ENCODE measurements at places on chromosomes 7 and 10.

GRCh38 chr10:119149157-119149556 lies 16.4 kb downstream of the SFXN4 start:
- no peak for DNase-seq

DNA sequence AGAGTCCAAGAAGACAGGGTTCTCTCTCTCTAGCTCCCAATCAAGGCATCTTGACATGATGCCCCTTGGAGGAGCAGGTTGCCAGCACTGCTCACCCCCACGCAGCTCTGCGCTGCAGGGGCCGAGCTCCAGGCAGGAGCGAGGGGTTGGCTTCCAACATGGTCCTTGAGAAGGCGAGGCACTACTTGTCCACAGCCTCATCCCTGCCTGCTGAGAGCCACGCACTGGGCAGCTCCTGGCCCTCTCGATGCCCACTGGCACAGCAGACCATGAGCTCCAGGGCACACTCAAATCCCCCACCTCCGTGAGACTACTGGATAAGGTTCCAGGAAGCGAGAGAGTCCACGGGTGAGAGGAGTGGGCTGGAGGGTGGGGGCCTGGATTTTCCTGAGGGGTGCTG lies 31.1 kb downstream of the RAMP3 start:
- DNase-seq, result no peak

GRCh38 chr10:104342941-104343411 lies 4.7 kb upstream of the ITPRIP start:
- no peak for DNase-seq

GRCh38 chr7:155441856-155442255 lies 16.1 kb upstream of the EN2 start:
- no peak for DNase-seq

DNA sequence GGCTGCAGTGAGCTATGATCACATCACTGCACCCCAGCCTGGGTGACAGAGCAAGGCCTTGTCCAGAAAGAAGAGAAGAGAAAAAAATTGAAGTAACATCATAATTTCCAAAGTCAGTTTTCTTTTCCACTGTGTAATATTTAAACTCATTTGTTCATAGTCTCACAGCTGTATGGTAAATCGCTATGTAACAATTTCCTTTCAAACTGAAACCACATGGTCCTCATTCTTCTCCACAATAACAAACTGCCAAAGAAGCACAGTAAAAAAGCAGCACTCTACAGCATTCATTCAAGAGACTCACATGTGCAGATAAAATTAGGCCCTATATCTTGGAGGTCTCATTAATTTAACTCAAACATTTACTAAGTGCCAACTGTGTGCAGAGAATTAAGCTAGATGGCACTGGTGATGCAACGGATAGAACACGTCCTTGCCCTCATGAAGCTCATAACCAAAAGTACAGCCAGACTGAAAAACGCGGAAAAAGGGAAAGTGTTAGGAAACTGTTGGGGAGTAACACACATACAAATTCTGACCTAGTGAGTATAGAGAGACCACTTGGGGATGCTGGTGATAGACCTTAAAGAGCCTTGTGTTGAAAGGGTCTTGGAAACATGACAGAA lies 174.0 kb upstream of the KCTD7 start:
- no peak for DNase-seq

DNA sequence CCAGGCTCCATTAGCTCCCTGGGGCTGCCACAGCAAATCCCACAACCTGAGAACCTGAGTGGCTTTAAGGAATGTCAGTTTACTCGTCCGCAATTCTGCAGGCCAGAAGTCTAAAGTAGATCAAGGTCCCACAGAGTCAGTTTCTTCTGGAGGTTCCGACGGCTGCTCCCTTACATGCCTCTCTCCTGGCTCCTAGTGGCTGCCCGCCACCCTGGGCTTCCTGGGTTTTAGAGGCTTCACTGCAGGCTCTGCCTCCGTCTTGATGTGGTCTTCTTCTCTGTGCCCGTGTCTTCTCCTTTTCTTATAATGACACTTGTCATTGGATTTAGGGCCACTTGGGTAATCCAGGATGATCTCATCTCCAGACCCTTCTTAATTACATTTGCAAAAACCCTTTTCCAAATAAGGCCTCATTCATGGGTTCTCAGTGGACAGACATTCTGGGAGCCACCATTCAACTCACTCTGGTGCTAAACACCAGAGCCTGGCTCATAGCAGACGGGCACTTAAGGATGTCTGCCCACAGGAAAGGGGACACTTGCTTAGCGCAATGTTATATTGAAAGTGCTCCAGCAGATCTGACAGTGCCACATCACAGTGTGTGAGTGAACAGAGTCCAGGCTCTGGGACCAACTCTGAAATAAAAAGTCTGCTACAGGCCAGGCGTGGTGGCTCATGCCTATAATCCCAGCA lies 77.6 kb downstream of the VWC2 start:
- no peak for DNase-seq

- DNase-seq, result no peak
These were observed at the start of gene LRRN3 for GRCh38 chr7:111090846-111091245. LRRN3 (plus strand) TSS chr7:111091127; CDS start chr7:111122773, 31,646 bp downstream.

GRCh38 chr10:44961230-44961571 lies 1.6 kb downstream of the RASSF4 start:
- no peak for DNase-seq

- DNase-seq, result no peak
These were observed 83.5 kb downstream of the SEMA3D start for GRCh38 chr7:85103357-85103756.

DNA sequence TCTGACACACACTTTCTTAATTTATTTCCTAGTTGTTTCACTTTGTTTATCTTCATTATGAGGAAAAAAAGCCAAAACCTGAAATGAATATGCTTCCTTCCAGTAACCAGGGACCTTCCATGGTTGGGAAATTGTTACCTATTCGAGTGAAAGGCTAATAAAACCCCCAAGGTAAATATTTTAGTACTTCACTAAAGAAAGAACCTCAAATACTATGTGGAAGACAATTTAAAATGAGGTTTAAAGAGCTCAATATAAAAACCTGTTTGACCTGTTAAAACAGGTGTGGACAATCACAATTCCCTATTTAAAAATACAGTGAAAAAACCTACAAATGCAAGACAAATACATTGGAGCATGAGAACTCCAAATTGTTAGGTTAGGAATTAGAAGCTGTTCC lies 192.6 kb downstream of the CFTR start:
- DNase-seq, result no peak

DNA sequence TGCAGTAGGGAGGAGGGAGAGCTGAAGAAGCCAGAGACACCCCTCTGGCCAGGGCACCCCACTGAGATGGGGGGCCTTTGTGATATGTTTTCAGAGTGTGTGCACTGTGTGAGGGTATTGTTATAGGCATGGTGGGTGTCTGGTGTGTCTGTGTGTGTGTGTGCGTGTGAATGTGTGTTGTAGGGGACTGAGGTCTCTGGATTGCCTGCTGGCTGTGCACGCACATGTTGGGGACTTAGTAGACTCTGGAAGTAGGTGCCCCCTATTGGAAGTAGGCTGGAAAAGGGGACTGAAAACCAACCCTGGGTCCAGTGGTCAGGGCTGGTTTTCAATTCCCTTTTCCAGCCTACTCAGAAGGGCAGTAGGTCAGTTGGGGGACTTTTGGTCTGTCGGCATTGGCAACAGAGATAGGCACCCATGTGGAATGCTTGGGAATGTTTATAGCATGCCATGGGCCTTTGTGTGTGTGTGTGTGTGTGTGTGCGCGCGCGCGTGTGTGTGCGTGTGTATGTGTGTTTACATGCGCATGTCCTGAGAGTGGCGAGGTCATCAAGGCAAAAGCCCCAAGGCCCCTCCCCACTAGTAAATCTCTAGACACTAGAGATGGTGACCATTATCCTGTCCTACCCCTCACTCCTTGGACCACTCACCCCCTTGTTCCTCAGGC lies 78.8 kb downstream of the HIF1AN start:
- no peak for DNase-seq

GRCh38 chr7:98836811-98837629 lies 32.8 kb downstream of the TMEM130 start:
- no peak for DNase-seq

DNA sequence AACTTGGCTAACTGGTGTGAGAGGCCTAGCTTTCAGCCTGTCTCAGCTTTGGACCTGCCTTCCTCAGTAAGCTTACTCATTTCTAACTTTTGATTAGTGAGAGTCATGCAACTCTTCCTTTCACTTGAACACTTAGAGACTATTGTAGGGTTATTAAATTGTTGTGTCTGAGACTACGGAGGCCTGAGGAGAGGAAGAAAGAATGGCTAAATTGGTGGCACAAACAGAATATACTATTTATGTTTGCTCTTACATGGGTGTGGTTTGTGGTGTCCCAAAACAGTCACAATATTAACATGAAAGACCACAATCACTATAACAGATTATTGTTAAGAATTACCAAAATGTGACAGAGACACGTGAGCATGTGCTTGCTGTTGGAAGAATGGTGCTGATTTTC lies 82.1 kb downstream of the TRIM24 start:
- DNase-seq, result no peak

DNA sequence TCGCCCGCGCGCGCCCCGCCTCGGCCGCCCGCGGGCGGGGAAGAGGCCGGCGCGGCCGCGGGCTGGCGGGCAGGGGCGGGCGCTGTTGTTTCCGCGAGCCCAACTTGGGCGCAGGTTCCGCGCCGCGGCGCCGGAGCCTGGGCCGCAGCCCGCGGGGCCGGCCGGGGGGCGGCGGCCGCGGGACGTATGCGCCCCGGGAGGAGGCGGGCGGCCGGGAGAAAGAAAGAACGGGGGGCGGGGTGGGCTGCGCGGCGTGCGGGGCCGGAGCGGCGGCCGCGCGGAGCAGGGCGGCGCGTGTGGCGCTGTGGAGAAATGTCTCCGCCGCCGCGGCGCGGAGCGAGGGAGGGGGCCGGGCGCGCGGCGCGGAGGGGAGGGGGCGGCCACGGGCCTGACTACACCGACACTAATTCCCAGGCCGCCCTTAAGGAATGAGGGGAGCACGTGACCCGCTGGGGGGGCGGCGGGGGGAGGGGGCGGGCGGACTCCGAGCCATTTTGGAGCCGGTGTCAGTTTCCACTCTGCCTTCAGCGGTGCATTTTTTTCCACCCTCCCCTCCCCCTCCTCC lies at the start of gene BMI1:
BMI1 (plus strand) TSS at position 509 of the 565 bp plus-strand sequence. CDS start 5,351 bp downstream, outside the sequence.
- DNase-seq, result peak; percentile 50

DNA sequence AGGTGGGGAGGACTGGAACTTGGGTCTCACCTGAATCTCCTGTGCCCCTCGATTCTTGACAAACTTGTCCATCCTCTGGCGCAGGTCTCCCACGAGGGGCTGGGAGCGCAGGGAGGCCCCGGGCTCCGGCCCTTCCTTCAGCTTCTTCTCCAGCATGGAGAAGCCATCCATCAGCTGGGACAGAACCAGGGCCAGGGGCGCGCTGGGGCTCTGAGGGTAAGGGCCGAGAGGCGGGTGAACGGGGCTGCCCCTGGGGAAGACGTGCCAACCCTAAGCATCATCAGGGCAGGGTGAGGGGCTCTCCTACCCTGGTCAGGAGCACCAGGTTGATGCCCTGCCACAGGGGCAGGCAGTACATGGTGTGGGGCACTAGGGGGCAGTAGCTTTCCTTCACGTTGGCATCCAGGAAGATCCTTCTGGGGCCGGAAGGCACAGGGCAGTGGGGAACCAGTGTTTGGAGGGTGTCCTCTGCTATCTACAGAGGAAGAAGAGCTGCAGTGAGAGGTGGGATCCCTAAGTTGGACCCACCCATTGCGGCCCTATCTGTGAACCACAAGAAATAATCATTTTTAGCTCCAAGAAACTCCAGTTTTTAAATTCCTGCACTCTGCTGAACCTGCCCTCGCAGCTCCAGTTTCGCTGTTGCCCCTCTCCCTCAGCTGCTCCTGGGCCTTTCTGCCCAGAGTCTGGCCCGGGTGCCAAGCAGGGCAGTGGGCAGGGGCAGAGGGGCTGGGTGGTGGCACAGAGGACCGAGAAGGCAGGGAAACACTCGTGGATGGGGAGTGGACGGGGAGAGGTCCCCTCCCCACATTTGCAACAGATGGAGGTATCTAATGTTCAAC lies 10.8 kb upstream of the PYROXD2 start:
- peak; percentile 21 for DNase-seq

- no peak for DNase-seq
These were observed 26.3 kb upstream of the NKX2-3 start for GRCh38 chr10:99506416-99506815.

DNA sequence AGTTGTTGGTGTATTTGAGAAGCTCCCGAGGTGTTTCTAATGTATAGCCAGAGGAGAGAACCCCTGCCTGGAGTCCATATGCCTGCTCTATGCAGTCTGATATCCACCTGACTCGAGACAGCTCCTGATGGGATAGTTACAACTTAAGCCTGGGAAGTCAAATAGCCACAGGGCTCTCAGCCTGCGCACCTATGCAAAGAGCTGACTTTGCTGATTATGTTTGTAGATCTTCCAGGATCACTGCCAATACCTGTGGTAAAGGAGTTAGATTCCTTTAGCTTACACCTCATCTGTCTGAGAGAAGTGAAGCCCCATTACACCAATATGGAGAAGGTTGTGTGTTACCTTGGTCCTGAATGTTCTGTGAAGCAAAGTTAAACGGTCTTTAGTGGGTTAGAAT lies 1063.3 kb downstream of the NRG3 start:
- no peak for DNase-seq

- DNase-seq, result no peak
These were observed 12.0 kb upstream of the SP8 start for GRCh38 chr7:20798694-20799121.

DNA sequence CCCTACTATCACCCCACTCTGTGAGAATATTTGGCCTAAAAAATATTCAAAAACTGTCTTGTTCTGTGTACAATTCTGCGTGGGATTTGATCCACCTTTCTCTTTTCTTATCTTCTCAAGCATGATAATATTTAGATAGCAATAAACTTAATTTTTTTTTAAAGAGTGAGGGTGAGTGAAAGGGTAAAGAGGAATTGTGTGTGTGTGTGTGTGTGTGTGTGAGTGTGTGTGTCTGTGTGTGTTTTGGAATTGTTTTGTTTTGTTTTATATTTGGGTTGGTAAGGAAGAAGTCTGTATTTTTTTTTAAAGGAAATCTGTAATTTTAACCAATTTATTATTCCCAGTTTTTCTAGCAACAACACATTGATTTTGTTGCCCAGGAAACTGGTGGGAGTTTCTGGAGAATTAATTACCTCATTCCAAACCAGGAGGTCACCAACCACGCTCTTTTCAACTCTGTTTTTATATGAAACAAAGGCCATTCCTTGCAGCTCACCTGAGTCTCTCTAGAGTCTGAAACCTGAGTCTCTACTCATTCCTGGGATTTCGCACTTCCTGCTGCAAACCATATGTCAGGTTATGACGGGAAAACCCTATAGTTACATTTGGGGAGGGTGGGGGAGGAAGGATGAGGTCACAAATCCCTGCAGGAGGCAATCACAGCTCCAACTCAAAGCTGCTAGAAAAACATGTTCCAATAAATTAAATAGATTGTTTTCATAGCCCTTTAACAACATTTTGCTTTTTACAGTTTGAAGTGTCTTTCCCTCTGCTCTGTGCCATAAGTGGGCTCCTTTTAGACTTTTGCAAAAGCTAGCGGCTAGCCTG lies 38.1 kb upstream of the XPNPEP1 start:
- no peak for DNase-seq

DNA sequence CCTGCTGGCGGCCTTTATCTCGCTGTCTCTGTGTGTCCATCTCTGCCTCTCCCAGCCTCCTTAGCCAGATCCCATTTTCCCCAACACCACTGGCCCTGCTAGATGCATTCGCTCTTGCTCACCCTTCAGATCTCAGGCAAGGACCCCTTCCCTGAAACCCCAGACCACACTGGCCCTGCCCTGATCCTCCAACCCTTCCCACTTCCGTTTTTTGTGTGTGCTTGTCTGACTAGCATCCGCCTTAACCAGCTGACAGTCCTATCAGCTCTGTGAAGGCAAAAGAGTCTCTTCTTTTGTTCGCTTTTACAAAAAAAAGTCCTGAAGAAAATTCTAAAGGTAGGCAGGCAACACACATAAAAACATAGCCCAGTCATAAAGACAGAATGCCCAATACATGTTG lies 28.7 kb downstream of the CHST15 start:
- DNase-seq, result no peak

GRCh38 chr7:44275957-44276570 lies 49.3 kb downstream of the CAMK2B start:
- DNase-seq, result no peak

All from activated naive CD4-positive, alpha-beta T cell (primary cell).